ENCODE measurements at places on chromosomes 5 and 9.

GRCh38 chr5:149325166-149325735 lies 20.0 kb upstream of the GRPEL2 start:
- H3K27ac ChIP-seq, result no peak overlapping the region
- H3K4me1 ChIP-seq, result peaks cover 9% of the 10 kb centered on the region
- no peaks in the 10 kb centered on the region for H3K27me3 ChIP-seq
- no peak overlapping the region for H3K4me3 ChIP-seq
- H3K36me3 ChIP-seq, result no peaks in the 10 kb centered on the region
- no peak for DNase-seq

- no peaks in the 10 kb centered on the region for H3K27me3 ChIP-seq
- no peak overlapping the region for H3K4me3 ChIP-seq
- no peaks in the 10 kb centered on the region for H3K36me3 ChIP-seq
- no peak for DNase-seq
These were observed 88.7 kb upstream of the ATP10B start for GRCh38 chr5:160940725-160941124.

GRCh38 chr9:134742822-134743535 lies 101.4 kb downstream of the COL5A1 start:
- no peak overlapping the region for H3K4me3 ChIP-seq
- H3K27ac ChIP-seq, result no peak overlapping the region
- H3K27me3 ChIP-seq, result no peaks in the 10 kb centered on the region
- peaks cover 18% of the 10 kb centered on the region for H3K4me1 ChIP-seq

- H3K4me3 ChIP-seq, result no peak overlapping the region
- no peaks in the 10 kb centered on the region for H3K36me3 ChIP-seq
- DNase-seq, result no peak
- no peaks in the 10 kb centered on the region for H3K4me1 ChIP-seq
- H3K27ac ChIP-seq, result no peak overlapping the region
- H3K27me3 ChIP-seq, result no peaks in the 10 kb centered on the region
These were observed 91.6 kb upstream of the TAF11L2 start for GRCh38 chr5:17406423-17406838.

DNA sequence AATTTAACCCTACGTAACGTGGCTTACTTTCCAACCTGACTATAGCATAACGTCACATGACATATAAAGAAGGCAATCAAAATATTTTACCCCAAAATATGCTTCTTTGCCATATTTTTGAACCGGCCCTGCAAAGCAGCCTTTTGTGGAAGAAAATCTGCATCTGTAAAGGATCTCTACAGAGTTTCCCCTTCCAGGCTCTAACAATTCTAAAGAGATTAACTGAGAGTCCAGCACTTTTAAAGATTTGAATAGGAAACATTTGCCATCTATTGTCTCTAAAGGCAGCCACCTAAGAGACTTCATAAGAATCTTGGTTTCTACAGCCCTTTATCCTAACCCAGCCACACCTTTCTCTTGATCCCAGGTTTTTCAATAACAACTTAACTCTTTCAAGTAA lies 22.7 kb downstream of the AP3B1 start:
- no peak overlapping the region for H3K27ac ChIP-seq
- DNase-seq, result no peak
- no peaks in the 10 kb centered on the region for H3K36me3 ChIP-seq
- H3K4me1 ChIP-seq, result no peaks in the 10 kb centered on the region

DNA sequence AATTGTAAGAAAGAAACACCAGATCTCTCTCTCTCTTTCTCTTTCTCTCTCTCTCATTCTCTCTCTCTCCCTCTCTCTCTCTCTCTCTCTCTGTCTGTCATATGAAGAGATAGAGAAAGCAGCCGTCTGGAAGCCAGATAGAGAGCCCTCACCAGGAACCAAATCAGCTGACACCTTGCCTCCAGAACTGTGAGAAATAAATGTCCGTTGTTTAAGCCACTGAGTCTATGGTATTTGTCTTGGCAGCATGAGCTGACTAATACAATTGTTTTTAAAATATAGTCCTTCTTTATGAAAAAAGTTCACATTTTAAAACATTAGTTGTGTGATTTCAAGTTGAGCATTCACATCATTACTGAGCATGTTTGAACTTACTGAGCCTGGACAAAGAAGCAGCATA lies 275.6 kb downstream of the CETN3 start:
- no peaks in the 10 kb centered on the region for H3K4me1 ChIP-seq
- no peaks in the 10 kb centered on the region for H3K36me3 ChIP-seq
- no peaks in the 10 kb centered on the region for H3K27me3 ChIP-seq
- no peak overlapping the region for H3K4me3 ChIP-seq
- H3K27ac ChIP-seq, result no peak overlapping the region
- no peak for DNase-seq

DNA sequence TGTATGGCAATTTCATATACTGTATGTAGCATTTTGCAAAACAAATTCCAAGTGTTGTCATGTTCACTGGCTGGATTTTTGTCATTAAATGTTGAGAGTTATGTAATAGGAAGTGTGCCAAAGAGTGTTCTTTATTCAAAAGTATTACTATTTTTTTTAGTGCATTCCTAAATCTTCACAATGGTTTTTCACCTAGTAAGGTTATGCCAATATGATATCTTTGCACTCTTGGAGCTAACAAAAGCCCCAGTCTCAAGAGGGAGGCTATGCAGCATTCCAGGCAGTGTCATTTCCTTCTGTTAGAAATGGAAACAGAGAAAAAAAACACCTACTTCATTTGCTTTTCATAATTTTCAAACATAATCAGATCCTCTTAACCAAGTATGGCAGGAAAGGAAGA lies 5.1 kb upstream of the SSBP2 start:
- peaks cover 8% of the 10 kb centered on the region for H3K4me1 ChIP-seq
- H3K36me3 ChIP-seq, result no peaks in the 10 kb centered on the region
- no peak overlapping the region for H3K4me3 ChIP-seq
- H3K27ac ChIP-seq, result no peak overlapping the region
- DNase-seq, result no peak
- no peaks in the 10 kb centered on the region for H3K27me3 ChIP-seq

DNA sequence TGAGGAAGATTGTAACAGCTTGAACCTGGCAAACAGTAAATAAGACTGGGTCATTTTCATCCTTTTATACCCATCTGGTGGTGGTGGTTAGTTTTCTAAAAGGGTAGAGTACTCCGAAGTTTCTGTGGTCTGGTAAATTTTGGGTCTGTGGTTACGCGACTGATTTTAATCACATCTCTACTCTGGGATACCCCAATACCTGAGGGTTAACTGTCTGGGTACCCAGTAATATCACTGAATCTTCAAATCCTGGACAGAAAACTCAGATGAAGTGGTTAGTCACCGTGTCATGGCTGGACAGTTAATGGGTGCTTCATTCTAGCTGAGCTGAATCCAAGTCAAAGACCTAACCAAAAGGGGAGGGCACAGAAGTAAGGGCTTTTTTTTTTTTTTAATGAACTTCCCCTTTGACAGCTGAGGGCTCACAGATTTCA lies 474.2 kb downstream of the GADD45G start:
- no peak overlapping the region for H3K4me3 ChIP-seq
- H3K36me3 ChIP-seq, result no peaks in the 10 kb centered on the region
- no peak overlapping the region for H3K27ac ChIP-seq
- H3K4me1 ChIP-seq, result no peaks in the 10 kb centered on the region
- H3K27me3 ChIP-seq, result no peaks in the 10 kb centered on the region

- no peak overlapping the region for H3K27ac ChIP-seq
- H3K4me3 ChIP-seq, result no peak overlapping the region
- peaks cover 5% of the 10 kb centered on the region for H3K4me1 ChIP-seq
- no peak for DNase-seq
These were observed 14.2 kb upstream of the NCS1 start for GRCh38 chr9:130158001-130158400.

DNA sequence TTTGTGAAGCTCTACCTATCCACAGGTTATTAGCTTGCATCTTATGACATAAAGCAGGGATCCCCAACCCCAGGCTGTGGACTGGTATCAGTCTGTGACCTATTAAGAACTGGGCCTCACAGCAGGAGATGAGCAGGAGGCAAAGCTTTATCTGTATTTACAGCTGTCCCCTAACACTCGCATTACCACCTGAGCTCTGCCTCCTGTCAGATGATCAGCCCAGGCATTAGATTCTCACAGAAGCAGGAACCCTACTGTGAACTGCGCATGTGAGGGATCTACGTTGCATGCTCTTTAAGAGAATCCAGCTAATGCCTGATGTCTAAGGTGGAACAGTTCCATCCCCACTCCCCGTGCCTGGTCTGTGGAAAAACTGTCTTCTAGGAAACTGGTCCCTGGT lies 19.7 kb downstream of the FBXW11 start:
- DNase-seq, result no peak
- H3K4me3 ChIP-seq, result no peak overlapping the region
- no peaks in the 10 kb centered on the region for H3K27me3 ChIP-seq
- no peaks in the 10 kb centered on the region for H3K36me3 ChIP-seq

Measured in spinal cord (tissue), 10 donors.